Activated T-cell treated with anti-CD3 and anti-CD28 coated beads, Interleukin-2, amount 50 U/mL, for 72 hours (primary cell): ENCODE measurements at places on chromosomes 1 and 21. TPM values are rescaled to one million over a fixed set of nuclear protein-coding genes. Genes with fewer than 3 reads are reported as not detected.
A peak's percentile ranks its signal among the peaks of the same experiment; 100 is the strongest.

GRCh38 chr1:221794079-221794670 is 52.3 kb upstream of the DUSP10 start:
- DNase-seq: peak; percentile 55

DNA sequence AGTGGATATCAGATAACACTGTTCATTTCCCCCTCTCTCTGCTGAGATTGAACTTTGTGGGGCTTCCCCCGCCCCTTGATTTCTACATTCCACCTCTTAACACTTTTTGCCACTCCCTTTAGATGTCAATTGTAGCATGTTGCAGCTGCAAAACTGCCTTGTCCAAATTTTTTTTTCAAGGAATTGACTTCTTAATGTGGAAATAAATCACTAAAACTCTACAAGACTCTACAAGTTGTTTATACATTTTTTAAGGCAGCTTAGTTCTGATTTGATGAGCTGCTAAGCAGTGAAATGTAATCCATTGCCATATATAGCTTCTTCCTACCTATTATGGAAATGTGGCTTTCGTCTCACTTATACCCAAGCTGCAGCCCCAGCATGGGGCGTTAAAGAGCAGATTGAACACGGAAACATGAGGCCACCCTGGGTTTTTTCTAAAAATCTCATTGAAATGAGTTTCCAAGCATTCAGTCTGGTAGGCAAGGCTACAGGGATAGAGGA is 132.2 kb downstream of the SYT2 start:
- no peak for DNase-seq

Gene PRR9
- not detected for total RNA-seq

DNA sequence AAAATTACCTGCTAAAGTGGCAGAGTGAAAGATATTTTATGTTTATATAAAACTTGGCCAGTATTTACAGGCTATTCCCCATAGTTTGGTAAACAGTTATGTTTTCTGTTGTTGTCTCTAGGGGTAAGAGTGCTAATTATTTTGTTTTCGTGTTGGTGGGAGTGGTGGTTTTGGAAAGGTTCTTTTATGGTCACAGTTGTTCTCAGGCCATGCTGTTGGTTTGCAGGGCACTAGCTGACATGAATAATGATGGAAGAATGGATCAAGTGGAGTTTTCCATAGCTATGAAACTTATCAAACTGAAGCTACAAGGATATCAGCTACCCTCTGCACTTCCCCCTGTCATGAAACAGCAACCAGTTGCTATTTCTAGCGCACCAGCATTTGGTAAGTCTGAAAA is 92.5 kb downstream of the ITSN1 start:
- no peak for DNase-seq

GRCh38 chr1:195604287-195604686 is 1004.0 kb downstream of the KCNT2 start:
- DNase-seq: no peak

- DNase-seq: peak; percentile 52
Measured at GRCh38 chr1:31984419-31985347, 29.0 kb upstream of the KHDRBS1 start.

DNA sequence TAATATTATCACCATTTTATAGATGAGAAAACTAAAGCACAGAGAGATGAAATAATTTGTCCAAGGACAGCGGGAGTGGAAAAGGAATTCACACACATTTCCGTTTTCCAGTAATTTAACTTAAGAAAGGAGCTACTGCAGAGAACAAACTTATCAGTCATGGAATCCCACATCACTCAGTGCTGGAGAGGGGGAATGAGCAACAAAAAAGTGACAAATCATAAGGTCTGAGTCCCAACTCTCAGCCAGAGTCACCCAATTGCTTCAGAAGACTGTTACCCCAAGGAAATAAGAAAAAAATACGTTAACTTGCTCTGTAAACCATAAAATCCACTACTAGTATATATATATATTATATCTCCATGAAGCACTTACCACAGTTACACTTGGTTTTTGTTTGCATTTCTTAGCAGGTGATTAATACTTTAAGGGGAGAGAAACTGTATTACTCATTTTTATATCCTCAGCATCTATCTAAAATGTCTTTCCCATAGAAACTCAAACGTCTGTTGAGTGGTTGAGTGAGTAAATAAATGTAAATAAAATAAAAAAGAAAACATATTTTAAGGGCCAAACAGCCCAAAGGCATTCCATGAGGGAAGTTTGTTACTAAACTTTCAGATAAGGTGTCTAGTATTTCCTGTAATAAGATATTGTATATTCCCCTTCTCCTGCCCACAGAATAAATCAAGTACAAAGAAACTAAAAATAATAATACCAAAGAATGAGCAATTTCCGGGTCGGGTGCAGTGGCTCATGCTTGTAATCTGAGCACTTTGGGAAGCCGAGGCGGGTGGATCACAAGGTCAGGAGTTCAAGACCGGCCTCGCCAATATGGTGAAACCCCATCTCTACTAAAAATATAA is 76.8 kb downstream of the SLC45A1 start:
- no peak for DNase-seq

DNA sequence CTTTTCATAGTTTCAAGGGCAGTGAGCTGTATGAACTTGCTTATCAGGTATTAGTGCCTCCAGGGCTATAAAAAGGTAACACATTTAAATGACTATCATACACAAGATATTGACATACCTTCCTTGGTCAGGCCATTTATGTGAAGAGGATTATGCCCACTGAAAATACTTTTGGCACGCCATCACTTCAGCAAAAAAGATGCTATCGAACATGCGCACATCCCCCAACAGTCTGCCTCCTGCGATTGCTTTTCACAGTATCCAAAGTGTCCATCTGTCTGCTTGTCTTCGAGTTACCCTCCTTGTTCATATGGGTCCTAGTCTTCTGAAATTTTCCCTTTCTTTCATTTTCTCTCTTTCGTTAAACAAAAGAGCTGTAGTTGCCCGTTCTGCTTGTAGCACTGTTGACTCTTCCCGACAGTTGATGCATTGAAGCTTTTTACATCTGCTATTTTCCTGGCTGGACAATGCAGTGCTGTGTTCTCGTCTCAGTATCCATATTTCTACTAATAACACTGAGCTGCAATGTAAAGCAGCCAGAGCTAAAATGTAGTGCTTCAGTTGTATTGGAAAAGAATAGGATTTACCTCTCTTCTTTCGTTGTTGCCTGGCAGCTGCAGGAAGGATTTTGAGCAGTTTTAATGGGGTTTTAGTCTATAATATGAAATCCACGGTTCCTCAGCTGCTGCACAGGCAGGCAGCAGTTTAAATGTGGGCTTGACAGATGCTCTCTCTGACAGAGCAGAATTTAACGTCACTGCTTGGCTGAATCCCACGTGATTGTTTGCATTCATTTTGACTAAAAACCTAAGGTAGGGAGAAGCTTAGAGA is at the start of gene B3GALT2:
TSS of gene B3GALT2 (minus strand) at position 713 of the 831 bp plus-strand sequence. CDS start 5,051 bp downstream, outside the sequence.
- no peak for DNase-seq

DNA sequence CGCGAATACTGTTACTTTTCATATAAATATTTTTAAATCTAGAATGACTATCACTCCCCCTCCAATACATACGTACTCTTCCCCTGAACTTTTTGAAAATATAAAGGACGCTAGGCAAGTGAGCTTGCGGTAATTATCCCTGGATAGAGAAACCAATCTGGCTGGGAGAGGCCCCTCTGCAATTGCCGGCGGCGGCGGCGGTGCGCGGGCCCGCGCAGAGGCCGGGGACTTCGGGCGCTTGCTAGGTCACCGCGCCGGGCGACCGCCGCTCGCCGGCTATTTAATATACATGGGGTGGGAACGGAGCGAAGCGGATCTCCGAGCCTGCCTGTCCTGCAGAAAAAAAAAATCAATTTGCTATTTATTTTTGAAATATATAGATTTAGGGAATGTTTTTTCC is 416.3 kb upstream of the ESRRG start:
- no peak for DNase-seq

DNA sequence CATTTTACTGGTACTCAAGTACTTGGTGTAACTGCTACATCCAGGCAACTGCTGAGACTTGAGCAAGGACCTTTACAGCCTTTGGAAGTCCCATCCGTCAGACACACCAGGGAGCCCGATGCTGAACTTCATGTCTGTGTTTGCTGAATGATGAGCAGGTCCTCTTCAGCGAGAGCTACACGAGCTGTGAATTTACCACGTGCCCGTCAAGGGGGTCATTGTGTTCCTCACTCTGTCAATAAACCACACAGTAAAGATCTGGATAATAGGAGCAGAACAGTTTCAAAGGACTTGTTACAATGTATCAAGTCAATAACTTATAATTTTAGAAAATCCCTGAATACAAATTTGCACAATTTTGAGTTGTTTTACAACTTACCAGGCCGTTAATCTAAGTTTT is 427.2 kb downstream of the KIF26B start:
- DNase-seq: no peak

- DNase-seq: no peak
Measured at GRCh38 chr1:107875689-107876088, 89.3 kb downstream of the VAV3 start.

Gene TIAM1
- 62.2 TPM for total RNA-seq

GRCh38 chr1:173426057-173426456 is 51.1 kb upstream of the PRDX6 start:
- no peak for DNase-seq

Gene HSD11B1
- 3.1 TPM for total RNA-seq

DNA sequence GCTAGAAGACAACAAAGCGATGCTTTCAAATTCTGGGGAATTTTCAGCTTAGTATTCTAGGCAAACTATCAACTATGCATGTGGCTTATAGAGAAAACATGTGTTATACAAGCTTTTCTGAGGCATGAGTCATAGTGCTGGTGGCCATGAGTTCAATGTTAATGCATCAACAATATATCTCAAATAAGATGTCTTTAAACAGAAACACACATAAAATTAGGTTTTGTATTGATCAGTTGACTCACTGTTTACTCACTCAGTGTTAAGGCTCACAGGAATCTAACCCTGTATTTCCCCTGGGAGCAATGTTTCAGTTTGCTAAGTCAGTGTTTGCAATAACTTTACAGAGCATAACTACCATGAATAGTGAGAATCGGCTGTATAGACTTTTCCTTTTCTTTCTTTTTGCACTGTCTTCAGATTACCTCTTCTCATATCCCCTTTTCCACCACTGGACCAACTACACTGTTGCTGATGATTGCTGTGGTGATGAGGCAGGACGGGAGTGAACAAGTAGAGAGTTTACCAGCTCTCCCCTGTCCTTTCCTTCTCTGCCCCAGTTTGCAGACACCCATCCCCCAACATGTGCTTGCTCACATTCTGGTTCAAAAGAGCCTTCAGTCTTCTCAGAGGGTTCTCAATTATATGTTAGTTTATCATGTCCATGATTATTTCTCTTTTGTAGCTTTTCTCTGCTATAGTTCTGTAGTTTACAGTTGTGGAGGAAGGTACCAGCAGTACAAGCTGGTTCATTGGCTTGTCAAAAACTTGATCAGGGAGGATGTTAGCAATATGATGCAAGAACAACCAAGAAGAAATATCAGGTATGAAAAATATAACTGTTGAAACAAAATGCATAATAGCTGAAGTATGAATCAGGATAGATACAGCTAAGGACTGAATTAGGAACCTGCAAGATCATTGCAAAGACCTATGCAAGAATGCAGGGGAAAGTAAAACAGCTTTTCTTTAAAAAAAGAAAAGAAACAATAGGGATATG is 23.9 kb downstream of the CD2 start:
- no peak for DNase-seq

DNA sequence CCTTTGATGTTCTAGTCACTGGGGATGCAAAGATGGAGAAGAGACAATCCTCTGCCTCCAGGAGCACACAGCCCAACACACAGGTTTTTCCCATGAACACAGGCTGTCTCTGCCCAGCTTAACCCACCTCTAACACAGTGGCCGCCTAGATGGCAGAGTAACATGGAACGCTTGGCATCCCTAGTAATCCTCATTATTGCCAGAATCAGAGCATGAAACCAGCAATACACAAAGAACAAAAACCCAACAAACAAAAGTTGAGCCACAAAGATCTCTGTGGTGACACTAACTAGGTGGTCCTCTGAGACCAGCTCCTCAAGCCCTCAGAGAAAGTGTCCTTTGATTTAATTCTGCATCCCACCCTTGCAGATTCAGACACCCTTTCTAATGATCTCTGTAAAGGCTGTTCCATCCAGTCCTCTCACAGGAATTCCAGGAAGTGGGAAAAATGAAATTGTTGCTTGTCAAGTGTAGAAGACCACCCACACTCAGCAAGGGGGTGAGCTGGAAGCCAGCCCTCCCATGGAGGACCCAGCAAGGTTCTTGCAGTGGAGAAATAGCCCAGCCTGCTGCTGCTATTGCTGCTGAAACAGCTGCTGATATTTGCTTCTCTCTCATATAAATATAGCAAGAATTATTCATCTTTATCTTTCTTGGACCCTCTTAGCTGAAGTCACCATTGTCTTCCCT is 7.4 kb upstream of the ATP2B4 start:
- DNase-seq: no peak

- no peak for DNase-seq
Measured at GRCh38 chr21:15703932-15704331, 25.9 kb upstream of the USP25 start.

DNA sequence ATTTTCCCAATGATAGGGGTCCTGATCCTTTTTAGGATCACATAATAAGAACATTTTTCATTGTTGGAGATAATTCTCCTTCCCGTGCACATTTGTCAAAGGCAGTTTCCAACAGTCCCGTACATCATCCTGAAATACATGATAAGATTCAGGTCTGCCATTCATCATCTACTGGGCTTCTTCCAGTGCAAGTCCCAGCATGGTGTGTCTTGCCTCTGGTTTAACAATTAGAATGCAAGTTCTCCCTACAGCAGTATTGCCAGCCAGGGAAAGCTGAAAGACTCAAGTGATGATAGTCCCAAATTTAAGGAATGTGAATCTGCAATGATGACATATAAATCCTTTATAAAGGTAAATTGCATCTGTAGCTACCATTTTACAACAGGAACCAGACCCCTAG is 146.2 kb downstream of the DAB1 start:
- DNase-seq: no peak
